ENCODE measurements at places on chromosomes 7 and 10.
A peak's percentile ranks its signal among the peaks of the same experiment; 100 is the strongest.

DNA sequence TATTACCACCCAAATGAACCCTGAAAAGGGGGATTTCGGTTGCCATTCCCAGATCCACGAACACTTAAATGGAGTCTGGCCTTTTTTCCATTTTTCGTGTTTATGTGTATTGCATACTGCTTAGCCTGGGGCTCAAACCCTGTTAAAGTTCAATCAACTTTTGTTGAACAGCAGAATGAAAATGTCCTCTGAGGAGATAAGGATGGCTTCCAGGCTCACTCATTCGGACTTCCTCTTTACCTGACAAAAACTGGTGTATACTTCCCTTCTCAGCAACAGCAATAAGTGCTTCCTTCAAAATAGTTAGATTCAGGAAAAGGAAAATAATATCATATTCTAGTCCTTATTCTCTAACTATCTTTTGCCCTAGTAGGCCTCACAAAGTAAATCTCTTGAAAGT lies 61.1 kb upstream of the ARID5B start:
- DNase-seq, result no peak

DNA sequence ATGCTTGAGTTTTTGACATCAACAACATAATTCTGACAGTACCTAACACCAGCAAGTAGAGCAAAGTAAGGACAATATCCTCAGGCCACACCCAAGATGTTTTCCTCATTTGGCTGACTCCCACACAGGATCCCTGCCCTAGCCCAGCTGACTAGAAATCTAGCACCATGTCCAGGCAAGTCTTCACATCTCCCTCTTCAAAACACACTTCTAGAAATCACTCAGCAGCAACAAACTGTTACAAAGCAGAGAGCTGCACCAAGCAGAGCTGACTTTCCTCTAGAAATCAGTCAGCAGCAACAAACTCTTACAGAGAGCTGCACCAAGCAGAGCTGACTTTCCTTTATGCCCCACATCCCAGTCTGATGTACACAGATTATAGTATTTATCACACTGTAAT lies 7.7 kb downstream of the TMEM168 start:
- DNase-seq, result no peak

DNA sequence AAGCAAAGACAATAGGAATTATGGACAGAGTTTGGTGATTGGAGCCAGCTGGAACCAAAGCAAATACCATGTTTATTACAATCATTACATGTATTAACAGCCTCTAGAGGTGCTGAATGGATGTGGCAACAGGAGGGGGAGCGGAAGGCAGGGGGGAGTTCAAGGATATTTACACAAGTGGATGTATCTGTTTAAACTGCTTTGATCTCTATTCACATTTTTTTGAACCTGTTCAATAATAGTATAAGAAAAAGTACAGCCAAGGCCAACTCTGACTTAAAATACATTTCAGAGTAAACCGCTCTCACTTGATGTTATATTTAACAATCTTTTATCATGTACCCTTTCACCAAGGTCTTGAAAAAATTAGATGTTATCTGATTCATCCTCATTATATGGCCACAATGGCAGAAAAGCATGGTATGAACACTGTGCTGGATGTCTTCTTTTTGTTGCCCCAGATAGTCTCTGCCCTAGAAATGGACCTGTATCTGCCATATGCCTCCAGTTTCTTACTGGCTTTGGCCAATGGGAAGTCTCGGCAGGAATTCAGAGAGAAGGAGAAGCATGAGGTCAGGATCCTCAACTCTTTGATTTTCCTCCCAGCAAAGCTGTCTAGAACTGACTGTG lies 88.2 kb upstream of the FAM133B start:
- DNase-seq, result no peak

- no peak for DNase-seq
Observed at GRCh38 chr10:103144041-103144440, 49.0 kb downstream of the NT5C2 start.

GRCh38 chr7:28296571-28297483 lies 115.5 kb upstream of the CREB5 start:
- DNase-seq, result no peak

DNA sequence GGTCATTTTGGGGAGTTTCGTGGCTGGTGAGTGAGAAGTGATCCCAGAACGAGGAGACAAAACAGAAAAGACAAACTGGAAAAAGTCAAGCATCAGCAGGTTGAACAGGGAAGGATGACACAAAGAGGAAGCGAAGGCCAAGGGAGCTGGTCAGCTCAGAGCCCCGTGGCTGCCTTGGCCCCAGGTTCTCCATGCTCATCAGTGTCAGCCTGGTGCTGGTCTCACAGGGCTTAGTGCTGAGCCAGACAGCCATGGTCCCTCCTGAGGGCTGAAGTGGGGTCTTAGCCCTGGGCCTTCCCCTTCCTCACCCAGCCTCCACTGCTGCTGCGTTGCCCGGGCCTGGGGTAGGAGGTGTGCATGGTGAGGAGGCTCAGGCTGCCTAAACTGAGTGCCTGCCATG lies 183.6 kb downstream of the PFKFB3 start:
- DNase-seq, result no peak

GRCh38 chr7:98910427-98910826 lies 32.1 kb downstream of the TRRAP start:
- no peak for DNase-seq

- no peak for DNase-seq
Observed at GRCh38 chr10:113610631-113611601, 52.9 kb downstream of the NRAP start.

DNA sequence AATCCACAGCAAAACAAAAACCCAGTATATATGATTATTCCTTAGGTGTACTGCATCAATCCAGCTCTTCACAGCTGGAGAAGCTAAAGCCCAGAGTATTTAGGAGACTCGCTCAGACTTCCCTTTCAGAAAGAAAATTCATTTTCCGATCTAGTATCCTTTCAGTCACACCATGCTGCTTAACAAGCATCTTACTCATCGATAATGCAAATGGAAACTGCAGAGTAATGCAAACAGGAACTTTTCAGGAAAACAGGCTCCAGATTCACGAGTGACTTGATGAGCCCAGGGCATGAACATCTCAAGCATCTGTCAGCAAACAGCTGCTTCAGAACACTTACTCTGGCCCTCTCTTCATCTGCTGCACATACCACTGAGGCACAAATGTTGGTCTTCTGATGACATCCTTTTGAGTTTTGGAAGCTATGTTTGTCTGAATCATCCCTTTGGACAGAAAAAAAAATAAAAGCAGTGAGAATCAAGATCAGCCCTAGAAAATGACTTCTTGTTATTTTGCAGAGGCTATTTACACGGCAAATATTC lies 24.9 kb upstream of the ZC3HAV1L start:
- DNase-seq, result no peak

DNA sequence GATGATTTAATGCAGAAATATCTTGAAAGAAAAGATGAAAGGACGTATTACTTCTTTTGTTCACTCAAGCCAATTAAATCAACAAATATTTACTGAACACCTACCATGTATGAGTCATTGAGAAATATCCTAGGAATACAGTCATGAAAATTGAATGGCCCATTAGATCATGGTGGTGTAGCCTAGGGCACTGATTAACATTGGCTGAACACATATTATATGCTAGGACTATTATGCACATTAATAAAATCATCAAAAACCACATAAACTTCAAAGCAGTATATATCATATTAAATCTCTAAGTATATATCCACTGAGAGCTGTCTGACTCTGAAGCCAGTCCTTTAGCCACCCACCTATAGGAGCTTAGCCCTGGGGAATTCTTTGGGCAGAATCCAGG lies 41.8 kb downstream of the FAM204A start:
- no peak for DNase-seq

GRCh38 chr10:118594392-118595063 lies 920 bp downstream of the PRLHR start:
- no peak for DNase-seq

DNA sequence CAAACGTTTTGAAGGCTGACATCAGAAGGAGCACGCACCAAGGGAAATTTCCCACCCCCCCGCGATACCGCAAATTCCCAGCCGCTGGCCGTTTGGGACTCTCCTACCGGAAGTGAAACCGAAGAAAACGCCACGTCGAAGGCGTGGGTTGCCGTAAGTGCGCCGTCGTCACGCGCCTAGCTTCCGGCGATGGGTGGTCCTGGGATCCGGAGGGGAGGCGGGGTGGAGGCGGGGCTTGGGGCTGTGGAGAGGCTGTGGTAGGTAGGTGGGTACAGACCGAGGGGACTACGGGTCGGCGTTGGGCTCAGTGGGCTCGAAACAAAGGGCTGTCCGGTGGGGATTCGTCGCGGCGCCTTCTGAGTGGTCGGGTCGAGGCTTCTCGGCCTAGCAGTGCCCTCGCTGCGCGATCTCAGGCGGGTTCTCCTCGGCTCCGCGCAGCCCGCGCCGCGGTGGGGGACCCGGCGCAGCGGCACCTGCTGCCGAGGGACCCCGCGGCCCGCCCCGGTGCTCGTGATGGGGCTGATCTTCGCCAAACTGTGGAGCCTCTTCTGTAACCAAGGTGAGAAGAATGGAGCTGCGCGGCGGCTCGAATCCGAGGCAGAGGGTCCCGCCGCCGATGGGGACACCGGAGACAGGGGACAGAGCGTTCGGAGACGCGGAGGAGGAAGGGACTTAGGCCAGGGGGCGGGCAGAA lies at the start of gene ARL5B:
Gene ARL5B, plus strand, starts transcription at position 307 of the 694 bp plus-strand sequence. Its CDS starts 207 bp downstream, at position 514.
- peak; percentile 92 for DNase-seq

DNA sequence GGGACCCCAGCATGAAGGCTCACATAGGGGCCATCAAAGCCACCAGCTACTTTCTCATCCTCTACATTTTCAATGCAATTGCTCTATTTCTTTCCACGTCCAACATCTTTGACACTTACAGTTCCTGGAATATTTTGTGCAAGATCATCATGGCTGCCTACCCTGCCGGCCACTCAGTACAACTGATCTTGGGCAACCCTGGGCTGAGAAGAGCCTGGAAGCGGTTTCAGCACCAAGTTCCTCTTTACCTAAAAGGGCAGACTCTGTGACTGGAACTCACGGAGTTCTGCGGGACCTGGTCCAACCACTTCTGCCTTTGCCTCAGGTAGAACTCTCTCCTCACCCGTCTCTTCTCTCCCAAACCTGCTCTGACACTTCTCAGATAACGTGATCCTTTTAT lies 945 bp downstream of the TAS2R40 start:
- no peak for DNase-seq

- no peak for DNase-seq
Observed at GRCh38 chr10:12077580-12078180, 8.9 kb downstream of the DHTKD1 start.

- DNase-seq, result no peak
Observed at GRCh38 chr10:87767253-87767652, 50.8 kb downstream of the ATAD1 start.

- DNase-seq, result no peak
Observed at GRCh38 chr7:128427289-128427891, 17.6 kb upstream of the IMPDH1 start.

- no peak for DNase-seq
Observed at GRCh38 chr7:47078241-47078640, 503.7 kb downstream of the TNS3 start.

DNA sequence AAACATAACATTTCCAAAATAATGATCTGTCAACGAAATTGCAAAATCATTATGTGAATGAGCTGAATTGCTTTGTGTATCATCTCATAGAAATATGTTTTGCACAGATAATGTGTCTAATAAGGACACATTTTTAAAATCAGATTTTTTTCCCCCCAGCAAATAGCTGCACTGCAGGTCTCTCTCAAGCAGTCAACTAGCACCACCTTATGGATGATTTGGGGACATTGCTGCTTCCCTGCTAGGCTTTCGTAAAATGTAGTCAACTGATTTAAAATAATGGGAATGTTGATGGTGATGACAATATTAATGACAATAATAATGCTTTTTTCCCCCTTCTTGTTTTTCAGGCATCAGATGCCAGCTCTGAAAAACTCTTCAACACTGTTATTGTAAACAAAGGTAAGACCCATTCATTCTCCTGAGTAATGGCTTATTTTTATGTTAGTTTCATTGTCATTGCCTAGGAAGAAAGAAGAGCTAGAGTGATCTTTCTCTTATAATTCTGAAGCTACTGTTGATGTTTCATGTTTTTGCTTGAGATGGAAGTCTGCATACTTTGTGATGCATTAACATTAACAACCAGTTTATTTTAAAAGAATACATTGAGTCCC lies 433.6 kb upstream of the GALNT17 start:
- no peak for DNase-seq

GRCh38 chr10:96656839-96657238 lies 63.5 kb downstream of the PIK3AP1 start:
- DNase-seq, result no peak

- no peak for DNase-seq
Observed at GRCh38 chr10:98748298-98748697, 301.6 kb upstream of the HPS1 start.

- no peak for DNase-seq
Observed at GRCh38 chr10:26331371-26331770, 106.8 kb upstream of the APBB1IP start.

GRCh38 chr7:114856625-114857024 lies 65.3 kb upstream of the MDFIC start:
- no peak for DNase-seq

DNA sequence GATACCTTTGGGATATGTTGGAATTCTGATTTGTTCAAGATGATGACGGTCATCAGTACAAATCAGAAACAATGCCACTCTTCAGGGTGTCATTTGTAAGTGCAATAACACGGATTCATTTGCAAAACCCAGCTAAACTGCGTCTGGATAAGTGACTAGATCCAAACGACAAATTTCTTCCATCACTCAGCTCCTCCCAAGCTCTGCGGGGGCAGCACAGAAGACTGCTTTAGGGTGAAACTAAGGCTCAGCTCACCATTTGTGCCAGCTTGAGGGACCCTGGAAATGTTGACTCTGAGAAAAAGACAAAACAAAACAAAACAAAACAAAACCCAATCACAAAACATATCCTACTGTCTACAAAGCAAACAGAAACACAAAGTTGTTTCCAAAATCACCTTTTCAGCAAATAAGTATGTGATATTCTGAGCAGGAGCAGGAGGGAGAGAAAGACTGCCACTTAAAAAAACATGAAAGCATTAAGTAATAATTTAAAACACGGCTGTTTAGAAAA lies 8.0 kb downstream of the EVX1 start:
- no peak for DNase-seq

DNA sequence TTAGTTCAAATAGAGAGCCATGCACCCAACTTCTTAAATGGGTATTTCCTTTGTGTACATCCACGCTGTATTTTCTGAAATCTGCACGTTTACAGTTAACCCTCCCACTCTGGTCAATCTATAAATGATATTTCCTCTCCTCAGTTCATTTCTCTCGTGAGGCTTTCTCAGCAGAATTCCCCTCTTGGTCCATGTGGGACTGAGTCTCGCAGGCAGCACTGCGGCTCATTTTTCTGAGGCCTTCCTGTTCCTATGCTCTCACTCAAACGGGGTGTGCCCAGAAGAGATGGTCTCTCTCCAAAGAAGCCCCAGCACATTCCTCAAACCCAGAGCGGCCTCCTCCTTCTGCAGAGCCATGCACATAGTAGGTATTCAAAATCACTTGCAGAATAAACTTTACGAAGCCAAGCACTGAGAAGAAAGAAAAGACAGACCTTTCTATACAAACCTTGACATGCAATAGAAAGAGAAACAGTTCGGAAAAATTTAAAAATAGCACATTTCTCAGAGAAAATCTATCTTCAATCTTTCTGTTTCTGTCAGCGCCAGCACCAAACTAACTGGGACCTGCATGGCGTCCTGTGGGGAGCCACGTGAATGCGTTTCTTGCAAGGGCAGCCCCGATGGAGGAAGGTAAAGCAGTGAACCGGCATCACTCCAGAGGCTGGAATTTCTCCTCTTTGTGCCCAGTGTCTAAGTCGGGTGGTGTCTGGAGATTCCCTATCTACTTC lies 77.1 kb downstream of the HIPK2 start:
- DNase-seq, result no peak

All from activated T-helper 1 cell treated with anti-CD3 and anti-CD28 coated beads, Interleukin-2, amount 50 U/mL, for 16 hours (primary cell).